ENCODE measurements at places on chromosomes 7 and 10. TPM values are rescaled to one million over a fixed set of nuclear protein-coding genes. Genes with fewer than 3 reads are reported as not detected.

GRCh38 chr10:76255241-76255640, 823.8 kb downstream of the LRMDA start:
- DNase-seq = no peak

GRCh38 chr10:99583687-99584086, 36.6 kb downstream of the SLC25A28 start:
- DNase-seq = no peak

DNA sequence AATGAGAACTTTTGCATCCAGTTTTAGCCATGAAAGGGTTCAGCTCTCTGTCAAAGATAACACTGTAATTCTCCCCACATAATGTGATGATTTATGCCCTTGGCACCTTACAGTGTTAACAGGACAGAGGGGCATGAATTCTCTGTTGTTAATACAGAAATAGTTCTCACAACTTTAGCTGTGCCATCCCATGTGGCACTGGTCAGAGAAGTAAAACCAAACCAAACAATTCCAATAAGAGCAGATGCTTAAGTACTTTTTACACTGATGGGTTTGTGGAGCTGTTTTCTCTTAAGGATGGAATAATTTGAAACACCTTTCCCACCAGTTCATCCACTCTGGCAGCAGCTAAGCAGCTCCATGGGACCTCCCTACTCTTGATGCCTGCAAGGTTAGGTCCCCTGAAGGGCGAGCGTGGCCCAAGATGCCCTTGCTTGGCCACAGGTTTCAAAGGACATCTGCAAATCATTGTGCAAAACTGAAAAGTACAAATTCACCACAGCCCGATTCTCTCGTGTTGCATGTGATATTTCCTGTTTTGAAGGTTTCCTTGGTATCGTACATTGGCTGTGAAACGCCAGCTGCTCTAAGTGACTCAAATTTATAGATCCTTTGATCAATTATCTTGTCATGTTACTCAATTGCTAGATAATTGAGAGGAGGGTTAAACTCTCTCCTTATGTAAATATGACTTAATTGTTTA, 82.5 kb upstream of the CREB5 start:
- DNase-seq = peak; percentile 28

The LRRD1 gene
- not detected for polyA plus RNA-seq

The H2BK1 gene
- polyA plus RNA-seq = not detected

The TAS2R41 gene
- not detected for polyA plus RNA-seq

The CRYGN gene
- polyA plus RNA-seq = 1.9 TPM

DNA sequence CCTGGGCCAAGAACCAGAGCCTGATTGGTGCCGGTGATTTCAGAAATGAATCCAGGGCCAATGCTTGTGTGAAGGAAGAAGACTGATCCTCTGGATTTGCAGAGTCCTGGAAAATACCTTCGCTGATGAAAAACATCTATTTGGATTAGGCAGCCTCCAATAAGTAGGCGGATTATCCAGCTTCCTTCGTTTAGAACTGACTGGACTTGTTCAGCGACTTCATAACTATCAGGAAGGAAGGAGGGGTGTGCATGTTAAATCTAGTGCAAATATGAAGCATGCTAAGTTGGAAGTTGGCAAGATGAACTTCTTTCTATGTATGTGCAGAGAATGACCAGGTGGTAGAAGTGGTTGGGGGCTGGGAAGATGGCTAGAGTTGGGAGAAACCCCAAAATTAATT, 41.0 kb downstream of the NKX2-3 start:
- no peak for DNase-seq

DNA sequence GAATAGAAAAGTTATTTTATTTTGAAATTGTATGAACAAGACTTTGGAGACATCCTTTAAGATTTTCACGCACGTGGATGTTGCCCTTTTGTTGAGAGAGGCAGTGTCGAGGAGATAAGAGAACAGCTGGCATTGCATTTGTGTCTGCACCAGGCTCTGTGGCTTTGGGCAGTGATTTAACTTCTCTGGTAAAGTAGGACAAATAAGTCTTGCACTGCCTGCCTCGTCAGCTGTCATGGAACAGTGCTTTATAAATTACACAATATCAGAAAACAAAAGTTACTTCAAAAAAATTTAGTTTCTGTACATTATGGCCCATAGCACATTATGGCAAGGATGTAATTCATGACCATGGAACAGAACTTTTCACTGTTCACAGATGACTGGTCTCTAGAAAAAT, 20.1 kb downstream of the SNX10 start:
- no peak for DNase-seq

DNA sequence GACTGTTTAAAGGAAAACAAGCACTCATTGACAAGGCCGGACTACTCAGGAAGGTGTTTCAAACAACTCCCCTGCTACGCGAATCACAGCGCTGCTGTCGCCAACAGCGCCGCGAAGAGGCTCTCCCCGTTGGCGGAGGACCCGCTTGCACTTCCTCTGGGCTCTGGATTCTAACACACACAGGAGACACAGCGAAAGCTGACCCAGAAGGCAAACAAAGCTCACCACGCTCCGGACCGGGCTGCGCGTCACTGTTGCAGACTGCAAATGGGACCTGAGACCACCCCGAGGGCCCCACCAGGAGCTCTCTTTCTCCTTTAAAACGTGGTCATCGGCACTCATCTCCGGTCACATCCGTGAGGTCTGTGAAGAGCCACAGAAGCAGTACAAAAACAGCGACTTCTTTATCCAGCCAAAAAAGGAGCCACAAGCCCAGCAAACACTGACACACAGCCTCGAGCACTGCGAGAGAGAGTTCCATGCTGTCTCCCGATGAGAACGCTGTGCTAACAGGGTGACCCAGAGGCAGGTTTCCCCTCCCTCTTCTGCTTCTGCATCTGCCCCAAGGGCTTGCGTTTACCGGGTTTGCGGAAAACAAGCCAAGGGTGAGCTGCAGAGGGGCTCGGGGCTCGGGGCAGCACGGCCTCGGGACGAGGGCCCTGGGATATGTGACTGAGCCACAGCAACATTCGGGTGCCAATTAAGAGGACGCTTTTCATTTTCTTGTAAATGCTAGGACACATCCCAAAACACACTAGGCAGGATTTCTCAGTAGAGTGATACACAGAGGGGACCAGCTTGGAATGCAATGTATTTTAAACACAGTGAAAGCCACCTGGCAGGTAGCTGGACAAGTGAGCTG, 41.3 kb downstream of the AMZ1 start:
- no peak for DNase-seq

The HDAC9 gene
- polyA plus RNA-seq = not detected

- DNase-seq = no peak
Measured at GRCh38 chr7:55053651-55054571, 35.1 kb downstream of the EGFR start.

DNA sequence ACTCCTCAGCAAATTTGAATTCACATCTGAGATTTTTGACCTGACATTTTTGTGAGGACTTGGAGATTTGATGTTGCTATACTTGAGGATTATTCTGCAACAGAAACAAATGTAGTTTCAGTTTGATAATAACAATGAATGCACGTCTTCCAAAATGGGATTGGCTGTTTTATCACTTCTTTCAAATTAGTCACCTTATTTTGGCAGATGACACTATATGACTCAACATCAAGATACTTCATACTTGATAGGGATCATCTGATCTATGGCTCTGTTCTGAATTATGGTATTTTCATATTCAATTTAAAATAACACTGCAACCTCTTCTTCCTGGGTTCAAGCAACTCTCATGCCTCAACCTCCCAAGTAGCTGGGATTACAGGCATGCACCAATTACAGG, 24.2 kb downstream of the ARL5B start:
- DNase-seq = no peak

GRCh38 chr7:20270867-20271266, 53.7 kb upstream of the MACC1 start:
- no peak for DNase-seq

The FAM24B gene
- 7.2 TPM for polyA plus RNA-seq

The SYT15B gene
- not detected for polyA plus RNA-seq

DNA sequence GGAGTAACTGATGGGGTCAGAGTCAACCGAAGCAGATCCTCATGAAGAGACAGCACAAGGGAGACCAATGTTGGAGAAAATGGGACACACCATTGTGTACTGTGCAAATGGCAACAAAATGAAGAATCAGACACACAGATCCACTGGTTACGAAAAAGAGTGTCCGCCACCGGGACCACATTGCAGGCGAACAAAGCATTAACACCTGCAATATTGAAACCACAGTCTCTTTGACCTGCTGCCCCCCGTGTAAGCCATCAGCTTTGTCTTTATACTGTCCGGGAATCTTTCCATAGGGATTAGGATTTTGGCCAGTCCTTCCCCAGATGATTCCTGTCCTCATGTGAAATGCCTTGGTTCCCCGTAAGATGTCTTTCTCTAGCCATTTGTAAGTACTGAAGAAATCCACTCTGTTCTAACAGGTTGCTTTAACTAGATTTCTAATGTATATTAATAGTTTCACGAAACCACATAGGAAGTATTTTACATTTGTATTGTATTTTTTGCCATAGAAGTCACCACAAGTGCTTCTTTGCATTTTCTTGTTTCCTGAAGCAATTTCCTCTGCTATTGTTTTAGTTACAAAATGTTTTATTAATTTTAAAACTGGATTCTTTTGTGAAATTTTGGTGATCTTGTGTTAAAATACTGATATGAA, 140.8 kb upstream of the NFE2L3 start:
- no peak for DNase-seq

The ACBD7 gene
- not detected for polyA plus RNA-seq

DNA sequence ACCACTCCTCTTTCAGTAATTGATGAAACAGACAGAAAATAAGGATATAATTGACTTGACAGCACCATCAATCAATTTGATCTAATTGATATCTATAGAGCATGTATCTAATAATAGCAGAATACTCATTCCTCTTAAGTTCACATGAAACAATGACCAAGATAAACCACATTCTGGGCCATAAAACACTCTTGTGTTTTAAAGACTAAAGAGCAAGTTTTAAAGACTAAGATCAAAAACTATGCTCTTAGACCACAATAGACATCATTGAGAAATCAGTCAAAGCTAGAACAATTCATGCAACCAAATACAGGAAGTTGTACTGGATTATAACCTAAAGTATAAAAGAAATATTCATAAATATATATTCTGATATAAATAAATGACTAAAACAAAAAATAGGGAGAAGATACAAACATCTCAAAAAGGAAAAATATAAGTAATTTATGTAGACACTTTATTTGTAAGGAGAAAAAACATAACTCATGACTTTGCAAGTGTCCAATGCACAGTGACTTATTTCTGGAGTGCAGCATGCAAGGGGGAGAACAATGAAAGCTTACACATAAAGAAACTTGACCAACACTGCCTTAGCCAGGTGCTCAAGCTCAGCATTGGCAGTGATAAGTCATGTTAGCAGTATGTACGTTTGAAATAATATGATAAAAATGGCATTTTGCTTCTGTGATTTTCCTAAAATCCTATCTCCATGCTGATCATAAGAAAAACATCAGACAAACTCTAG, 312.7 kb upstream of the IGFBP3 start:
- no peak for DNase-seq

GRCh38 chr10:4742217-4742616, 83.8 kb upstream of the AKR1E2 start:
- DNase-seq = no peak

GRCh38 chr10:368579-369220, 233.4 kb downstream of the ZMYND11 start:
- DNase-seq = no peak

GRCh38 chr7:48971173-48971572, 46.8 kb downstream of the CDC14C start:
- DNase-seq = no peak

The NPTX2 gene
- not detected for polyA plus RNA-seq

DNA sequence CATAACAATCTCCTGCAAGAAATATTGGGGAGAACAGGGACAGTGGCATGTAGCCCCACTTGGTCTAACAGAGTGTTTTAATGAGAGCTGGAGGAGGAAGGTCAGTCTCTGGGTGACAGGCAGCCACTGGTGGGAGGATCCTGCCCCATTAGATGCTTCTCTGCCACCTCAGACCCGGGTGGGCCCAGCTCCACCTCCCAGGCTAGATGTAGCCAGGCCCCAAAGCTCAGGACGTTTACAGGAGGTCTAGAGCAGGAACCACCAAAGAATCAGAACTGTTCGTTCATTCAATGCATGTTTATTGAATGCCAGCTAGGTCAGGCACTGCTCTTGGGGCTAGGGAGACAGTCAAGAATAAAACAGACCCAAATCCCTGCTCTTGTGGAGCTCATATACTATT, 28.4 kb upstream of the GPNMB start:
- no peak for DNase-seq

The OR2A7 gene
- polyA plus RNA-seq = 0.76 TPM

- peak; percentile 93 for DNase-seq
Measured at GRCh38 chr10:80187465-80188409, 17.6 kb downstream of the ANXA11 start.

The NPC1L1 gene
- polyA plus RNA-seq = not detected

The PAX2 gene
- not detected for polyA plus RNA-seq

- no peak for DNase-seq
Measured at GRCh38 chr10:83982812-83983211, 156.5 kb upstream of the GHITM start.

The TAF3 gene
- 3.0 TPM for polyA plus RNA-seq

- DNase-seq = no peak
Measured at GRCh38 chr7:139869886-139870285, 40.8 kb downstream of the TBXAS1 start.
